Stimulated activated CD4-positive, alpha-beta T cell treated with anti-CD3 and anti-CD28 coated beads, TNF-alpha, amount 100 ng/mL, for 48 hours (primary cell): ENCODE measurements at places on chromosomes 16 and 17.

GRCh38 chr17:78427140-78427539 lies 48.7 kb downstream of the PGS1 start:
- DNase-seq: no peak

DNA sequence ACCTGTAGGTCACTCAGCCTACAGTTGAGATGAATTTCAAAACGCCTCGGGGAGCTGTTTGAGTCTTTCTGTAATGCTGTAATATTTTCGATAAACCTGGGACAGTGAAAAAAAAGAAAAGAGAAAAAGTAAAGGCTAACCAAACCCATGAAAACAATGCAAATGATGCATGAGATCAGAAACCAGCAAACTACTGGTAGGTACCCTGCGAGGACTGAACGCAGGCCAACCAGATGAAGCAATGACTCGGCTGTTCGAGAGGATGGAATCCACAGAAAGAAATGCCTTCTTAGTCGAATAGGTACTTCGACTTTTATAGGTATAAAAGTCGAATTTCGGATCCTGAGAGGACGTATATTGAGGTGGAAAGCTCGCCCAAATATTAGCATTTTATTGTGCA lies 509 bp upstream of the ATAD5 start:
- DNase-seq: no peak

- no peak for DNase-seq
Measured at GRCh38 chr16:53541326-53541725, 38.3 kb upstream of the AKTIP start.

- DNase-seq: no peak
Measured at GRCh38 chr16:66391726-66392670, 25.5 kb downstream of the CDH5 start.

DNA sequence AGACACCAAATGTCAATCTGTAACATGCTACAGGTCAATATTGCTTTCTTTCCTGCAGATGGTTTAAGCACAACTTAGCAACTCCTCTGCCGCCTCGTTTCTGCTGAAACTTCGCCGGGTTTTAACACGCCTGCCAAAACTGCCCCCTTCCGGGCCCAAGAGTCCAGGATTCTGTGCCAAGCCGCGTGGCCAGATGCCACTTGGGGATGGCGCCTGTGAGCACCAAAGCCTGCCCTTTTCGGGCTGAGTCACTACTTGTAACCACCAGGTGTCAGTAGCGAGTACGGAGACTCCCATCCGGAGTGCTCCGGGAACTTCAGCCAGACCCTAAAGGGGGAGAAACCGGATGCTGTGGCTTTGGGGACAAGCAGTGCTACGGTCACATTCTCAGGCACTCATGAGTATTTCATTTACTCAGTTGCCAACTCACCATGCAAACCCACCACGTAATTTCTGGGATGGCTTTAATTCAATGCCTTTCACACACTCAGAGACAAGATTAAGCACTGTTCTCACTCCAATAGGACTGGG lies 7.8 kb downstream of the PMP22 start:
- DNase-seq: peak; percentile 50

DNA sequence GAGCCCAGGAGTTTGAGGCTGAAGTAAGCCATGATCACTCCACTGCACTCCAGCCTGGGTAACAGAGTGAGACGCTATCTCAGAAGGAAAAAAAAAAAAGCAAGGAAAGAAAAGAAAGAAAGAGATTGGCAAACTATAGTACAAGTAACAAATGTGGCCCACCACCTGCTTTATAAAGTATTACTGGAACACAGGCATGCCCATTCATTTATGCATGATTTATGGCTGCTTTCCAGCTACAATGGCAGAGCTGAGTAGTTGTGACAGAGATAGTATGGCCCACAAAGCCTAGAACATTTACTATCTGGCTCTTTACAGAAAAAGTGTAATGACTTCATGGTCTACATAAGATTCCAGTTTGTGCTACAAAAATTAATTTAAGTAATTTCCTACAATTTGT lies 23.6 kb downstream of the C16orf87 start:
- no peak for DNase-seq

- DNase-seq: no peak
Measured at GRCh38 chr17:9644910-9645751, at the start of gene USP43. Gene USP43 (plus strand): TSS chr17:9645517. CDS start chr17:9645633, 116 bp downstream.

- no peak for DNase-seq
Measured at GRCh38 chr16:27291106-27291505, 22.5 kb upstream of the NSMCE1 start.

DNA sequence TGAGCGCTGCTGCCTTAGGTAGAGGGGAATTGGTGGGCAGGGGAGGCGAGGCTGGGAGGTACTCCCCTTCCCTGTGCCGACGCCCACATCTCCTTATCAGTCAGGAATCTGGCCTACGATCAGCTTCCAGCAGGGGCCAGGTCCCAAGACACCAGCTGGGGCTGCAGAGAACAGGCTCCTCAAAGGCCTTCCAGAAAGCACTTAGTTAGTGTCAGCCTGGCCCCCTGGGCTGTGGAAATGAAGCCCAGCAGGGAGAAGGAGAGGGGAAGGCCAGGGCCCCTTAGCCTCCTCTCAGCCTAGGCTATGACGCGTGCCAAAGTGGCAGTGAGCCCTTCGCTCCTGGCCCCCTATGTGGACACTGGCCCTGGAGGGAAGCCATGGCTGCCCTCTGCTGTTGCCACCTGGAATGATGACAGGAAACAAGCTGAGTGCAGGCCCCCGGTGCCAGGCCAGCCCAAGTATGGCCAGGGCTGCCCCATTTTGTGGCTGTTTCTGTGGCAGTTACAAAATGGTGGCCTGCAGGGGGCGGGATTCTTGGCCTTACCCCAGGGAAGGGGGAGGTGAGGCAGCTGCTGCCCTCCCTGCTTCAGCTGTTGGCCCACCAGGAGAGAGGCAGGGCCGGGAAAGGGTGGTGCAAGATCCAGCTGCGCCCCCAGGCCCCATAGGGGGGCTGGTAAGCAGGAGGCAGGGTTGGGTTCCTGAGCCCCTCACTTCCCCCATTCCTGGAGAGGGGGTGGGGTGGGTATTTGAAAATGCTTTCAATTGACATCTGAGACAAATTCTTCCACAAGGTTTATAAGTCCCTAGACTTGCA lies 11.3 kb downstream of the TBX4 start:
- DNase-seq: no peak

DNA sequence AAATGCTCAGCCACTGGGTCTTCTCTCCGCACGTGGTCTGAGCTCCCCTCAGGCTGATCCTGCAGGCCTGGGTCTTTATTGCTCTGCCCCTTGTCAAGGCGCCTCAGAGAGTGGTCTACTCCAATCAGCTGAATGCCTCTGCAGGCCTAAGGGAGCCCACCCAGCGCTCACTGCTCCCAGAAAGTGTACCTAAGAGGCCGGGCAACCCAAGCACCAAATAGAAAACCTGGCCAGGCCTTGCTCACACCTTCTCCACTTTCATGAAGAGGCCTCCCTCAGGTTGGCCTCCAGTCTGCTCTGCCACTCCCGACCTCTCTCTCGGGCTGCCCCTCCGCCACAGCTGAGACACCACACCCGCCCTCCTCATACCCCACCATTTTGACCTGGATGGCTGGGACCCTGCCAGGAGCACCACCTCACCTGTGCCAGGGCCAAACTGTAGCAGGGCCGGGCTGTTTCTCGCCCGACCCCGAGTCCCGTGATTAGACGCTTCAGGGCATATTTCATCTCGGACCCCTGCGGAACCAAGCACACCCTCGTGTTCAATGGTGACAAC lies 665 bp downstream of the MYBBP1A start:
- no peak for DNase-seq

GRCh38 chr17:77579131-77579530 lies 379.4 kb upstream of the TNRC6C start:
- no peak for DNase-seq

- no peak for DNase-seq
Measured at GRCh38 chr17:55742272-55743102, 8.4 kb upstream of the PCTP start.

DNA sequence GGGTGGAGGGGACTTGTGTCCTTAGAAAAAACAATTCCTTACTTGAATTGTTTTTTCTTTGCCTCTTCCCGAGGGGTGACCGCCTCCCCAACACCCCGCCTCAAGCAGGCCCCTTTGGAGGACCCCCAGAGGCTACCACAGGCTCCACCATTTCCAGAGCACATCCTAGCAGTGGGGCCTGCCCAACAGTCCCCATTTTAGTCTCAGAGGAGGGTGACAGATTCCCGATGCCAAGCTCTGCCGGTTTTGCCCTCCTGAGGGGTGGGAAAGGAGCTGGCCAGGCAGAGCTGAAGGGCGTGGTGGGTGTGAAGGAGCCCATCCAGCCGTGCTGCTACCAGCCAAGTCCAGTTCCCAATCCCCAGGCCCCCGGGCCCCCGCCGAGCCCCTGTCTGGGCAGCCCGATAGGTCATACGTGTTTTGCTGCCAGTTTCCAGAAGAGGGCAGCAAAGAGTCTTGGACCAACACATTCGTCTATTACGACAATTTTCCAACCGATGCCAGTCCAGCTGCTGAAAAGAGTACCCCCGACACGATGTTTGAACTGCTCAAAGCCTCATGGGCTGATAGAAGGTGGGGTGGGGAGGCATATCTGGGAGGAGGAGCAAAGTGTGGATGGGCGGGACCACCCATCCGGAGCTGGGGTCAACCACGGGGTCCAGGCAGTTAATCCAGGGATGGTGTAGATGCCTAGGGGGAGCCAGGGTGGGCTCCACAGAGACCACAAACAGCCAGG lies 18.8 kb upstream of the GAA start:
- DNase-seq: peak; percentile 40
